OCI-LY7 (cell line): ENCODE measurements at places on chromosomes 5 and 9.

- DNase-seq = peak; percentile 33
These were observed 103.1 kb upstream of the SLC44A1 start for GRCh38 chr9:105141146-105141975.

- DNase-seq = no peak
These were observed 53.3 kb downstream of the FOXD1 start for GRCh38 chr5:73395256-73395655.

- no peak for DNase-seq
These were observed 1.1 kb upstream of the SSBP2 start for GRCh38 chr5:81751836-81752643.

- DNase-seq = no peak
These were observed 22.5 kb upstream of the GLIPR2 start for GRCh38 chr9:36113999-36114398.

- no peak for DNase-seq
These were observed 14.3 kb downstream of the GAPT start for GRCh38 chr5:58505502-58505901.

DNA sequence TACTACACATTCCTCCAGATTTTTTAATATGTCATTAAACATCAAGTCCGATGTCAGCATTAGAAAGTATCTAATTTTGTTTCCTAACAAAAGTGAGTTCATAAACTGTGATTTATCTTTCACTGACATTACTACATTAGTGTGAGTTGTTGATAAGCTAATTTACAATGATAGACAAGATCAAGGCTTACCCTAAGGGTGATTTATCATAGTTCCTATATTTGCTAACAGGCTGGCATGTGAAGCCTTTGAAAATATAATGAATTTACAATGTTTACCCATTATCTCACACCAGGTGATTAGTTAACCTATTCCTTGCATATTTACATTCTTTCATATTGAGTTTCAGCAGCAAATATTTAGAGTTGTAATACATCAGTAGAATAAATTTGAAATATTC is 1096.9 kb upstream of the NUDT12 start:
- DNase-seq = no peak
